CD8-positive, alpha-beta T cell (primary cell): ENCODE measurements at places on chromosomes 2 and 18.

- no peak for DNase-seq
Measured at GRCh38 chr2:119625226-119625625, 53.8 kb upstream of the TMEM177 start.

DNA sequence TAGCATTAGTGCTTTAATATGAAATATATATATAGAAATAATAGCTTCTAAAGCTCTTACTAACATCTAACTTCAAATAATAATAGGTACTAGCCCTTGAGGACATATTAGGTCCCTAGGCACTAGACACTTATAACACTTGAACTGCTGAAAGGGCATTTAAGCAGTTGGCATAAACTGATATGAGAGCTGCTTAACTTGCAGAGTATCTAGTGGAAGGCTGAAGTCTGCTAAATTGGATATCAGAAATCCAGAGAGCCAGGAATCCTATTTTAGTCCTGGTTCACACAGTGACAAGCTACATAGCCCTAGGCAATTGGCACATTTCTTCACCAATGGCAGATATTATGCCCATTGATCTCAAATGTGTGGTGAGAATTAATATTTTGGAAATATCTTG lies 326.9 kb upstream of the UBE2E3 start:
- DNase-seq: no peak

DNA sequence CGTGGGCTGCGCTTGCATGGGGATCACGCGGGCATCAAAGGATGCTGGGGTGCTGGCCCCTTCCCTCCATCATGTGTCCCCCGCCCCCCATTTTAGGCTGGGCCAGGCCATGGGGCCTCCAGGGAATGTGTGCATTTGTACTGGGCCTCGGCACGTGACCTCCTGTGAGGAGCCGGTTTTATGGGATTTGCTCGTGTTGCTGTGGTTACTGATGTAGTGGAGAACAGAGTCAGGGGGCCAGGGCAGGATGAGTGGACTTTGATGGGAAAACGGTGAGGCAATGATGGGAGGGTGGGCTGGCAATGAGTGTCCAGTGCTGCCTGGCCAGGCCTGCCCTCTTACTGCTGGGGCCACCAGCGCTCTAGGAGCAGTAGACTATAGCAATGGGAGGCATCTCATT lies 257.7 kb downstream of the LOXHD1 start:
- no peak for DNase-seq

DNA sequence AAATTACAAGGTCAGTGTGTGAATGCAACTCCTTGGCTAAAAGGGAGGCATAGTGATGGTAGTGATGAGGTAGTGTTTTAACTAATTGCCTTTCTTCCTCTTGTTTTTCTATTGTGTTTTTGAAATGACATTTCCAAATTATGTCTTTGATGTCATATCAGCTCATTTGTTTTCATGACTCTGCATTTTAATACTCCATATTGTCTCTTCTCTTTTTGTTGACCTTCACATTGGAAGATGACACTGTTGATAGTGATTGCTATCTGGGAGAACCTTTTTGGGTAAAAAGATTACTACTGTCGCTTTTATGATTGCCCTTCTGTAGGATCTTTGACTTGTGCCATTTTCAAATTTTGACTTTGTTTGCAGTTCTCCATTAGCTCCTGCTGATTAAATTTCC lies 3.0 kb downstream of the GIGYF2 start:
- no peak for DNase-seq

DNA sequence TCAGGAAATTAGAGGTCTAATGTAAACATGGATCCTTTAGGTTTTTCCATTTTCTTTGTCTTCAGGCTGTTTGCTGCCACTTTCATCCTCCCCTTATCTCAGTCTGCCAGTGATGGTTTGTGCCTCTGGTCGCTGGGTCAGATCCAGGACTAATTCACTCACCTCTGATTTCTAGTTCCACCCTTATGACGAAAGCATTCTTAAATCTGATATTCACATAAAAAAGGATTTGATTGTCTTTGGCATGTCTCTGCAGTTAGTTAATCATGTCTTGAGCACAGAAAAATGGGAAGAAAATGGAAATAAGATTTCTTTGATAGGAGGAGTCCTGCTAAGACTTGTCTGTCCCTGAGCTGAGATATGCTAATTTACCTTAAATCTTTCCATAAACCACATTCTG lies 4.6 kb downstream of the IL1RL1 start:
- no peak for DNase-seq

GRCh38 chr2:70511971-70512729 lies 41.5 kb downstream of the TGFA start:
- no peak for DNase-seq

DNA sequence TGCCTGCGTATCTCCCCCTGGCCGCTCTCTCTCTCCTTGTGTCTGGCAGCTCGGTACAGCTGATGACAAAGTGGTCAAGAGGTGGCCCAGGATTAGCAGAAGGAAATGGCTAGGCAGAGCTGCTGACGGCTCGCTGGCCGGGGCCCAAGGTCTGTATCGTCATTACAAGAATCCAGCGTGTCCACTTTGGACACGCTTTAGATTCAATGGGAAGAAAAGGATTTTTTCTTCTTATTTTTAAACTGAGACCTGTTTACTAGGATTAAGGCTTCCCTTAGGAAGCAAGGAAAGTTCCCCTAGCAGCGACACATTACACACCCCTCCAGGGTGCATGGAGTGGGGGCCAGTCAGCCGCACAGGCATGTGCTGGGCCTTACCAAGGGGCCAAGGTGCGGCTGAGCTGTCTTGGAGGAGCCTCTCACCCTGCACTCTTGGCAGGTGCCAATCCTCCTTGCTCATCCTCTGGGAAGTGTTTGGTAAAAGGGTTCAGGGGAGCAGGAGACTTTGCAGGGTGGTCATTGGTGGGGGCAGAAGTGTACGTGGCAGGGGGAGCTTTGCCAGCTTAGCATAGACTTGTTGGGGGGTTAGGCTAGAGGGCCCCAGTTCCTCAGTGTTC lies 76.8 kb downstream of the POLR1A start:
- no peak for DNase-seq

DNA sequence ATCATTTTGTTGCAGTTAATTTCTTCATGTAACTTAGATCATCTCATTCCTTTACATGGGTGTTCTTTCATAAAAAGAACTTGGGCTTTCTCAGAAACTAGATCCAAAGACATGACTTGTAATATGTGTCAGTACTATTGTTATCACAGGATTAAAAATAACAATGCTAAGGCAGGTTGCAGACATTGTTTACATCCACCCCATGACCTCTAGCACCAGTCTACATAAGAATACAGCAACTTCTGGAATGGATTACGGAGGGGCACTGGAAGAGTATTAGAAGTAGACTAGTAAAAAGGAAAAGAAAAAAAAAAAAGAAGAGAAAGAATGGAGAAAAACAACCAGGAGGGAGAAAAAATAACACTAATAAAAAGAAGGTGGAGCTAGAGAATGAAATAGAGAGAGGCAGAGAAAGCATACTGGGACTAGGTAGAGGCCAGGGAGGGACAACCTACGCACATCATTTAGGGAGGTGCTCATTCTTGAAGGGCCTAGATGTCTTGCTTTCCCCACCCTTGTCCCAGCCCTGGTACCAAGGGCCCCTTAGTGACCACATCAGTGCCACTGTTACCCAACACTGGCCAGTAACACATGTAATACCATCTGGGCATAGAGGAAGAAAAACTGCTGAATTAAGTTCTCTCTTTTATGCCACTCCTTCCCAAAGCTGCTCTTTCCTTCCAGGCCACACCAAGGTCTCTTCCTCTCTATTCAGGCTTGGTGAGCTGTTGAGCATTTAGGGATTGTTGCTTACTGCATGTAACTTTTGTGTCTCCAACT lies 70.6 kb upstream of the KLF7 start:
- DNase-seq: no peak

DNA sequence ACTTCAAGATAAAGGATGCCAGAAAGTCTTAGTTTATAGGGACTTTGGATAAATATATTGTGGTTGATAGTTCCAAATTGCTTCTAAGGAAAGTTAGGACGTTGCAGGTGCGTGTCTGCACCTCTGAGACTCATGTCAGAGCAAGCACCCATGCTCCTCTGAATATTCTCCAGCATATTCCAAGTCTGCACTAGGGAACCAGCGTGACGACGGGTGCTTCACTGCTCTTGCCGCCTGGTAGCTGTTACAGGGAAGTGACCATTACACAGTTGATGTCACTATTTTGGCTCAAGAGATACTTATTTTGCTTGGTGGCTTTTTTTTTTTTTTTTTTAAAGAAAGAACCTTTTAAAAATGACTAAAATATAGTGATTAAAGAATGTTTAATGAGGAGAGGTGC lies 35.6 kb downstream of the GATA6 start:
- no peak for DNase-seq

DNA sequence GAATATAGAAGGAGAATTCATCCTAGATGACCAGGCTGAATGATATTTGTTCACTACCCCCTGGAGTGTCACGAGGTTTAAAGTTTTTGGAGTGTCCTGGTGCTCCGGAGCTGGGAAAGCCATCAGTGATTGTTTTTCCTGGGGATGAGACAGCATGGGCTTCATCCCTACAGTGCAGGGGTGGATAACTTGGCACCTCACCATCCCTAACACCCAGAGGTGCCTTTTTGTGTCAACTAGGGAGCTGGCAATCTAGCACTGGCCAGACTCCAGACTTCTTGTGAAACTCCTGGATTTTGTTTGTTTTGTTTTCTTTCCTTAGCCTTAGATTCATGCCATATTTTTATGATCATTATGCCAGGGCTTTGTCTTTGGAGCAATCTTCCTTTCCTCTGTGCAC lies 164.8 kb downstream of the PRKCE start:
- DNase-seq: no peak

DNA sequence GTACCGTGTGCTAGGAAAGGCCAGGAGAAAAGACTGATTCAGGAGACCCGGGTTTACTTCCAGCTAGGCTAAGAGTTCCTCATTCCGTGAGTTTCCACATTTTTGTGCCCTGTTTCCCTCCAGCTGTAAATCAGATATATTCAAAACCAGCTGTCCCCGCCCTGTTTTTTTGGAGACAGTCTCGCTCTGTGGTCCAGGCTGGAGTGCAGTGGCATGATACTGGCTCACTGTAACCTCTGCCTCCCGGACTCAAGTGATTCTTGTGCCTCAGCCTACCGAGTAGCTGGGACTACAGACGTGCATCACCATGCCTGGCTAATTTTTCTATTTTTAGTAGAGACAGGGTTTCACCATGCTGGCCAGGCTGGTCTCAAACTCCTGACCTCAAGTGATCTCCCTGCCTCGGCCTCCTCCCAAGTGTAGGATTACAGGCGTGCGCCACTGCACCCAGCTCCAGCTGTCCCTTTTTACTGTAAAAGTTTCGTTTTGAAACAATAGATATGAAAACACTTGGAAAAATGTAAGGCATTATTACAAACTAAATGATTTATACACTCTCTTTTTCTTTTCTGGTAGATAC lies 112.8 kb upstream of the SEC11C start:
- no peak for DNase-seq

- no peak for DNase-seq
Measured at GRCh38 chr2:55486426-55486825, 33.1 kb upstream of the CFAP36 start.

DNA sequence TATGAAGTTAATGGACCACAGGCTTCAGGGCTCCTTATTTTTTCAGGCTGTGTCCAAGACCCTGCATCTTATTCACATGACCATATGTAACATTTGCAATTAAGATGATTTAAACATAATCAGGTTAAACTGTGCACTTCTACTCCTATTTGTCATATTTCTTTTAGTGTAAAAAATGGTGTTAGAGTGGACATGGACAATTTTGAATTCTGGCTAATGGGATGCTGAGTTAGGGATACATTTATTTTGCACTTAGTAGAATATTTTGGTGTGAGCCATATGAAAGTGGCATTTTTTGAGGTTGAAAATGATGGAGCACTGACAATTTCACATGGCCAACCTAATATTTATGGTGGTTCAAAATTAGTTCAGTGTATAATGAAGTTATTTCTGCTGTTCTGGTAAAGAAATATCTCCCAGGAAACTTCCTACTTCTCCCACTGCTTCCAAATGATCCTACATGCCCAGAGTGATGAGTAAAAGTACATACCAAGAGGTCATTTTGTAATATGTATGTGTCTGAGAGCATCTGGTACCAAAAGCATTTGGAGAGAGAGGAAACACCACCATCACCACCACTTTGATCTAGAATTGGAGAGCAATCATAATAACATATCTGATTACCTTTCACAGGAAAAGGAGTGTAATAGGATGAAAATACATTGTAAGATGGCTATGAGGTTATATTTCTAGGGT lies 36.0 kb downstream of the GULP1 start:
- no peak for DNase-seq

DNA sequence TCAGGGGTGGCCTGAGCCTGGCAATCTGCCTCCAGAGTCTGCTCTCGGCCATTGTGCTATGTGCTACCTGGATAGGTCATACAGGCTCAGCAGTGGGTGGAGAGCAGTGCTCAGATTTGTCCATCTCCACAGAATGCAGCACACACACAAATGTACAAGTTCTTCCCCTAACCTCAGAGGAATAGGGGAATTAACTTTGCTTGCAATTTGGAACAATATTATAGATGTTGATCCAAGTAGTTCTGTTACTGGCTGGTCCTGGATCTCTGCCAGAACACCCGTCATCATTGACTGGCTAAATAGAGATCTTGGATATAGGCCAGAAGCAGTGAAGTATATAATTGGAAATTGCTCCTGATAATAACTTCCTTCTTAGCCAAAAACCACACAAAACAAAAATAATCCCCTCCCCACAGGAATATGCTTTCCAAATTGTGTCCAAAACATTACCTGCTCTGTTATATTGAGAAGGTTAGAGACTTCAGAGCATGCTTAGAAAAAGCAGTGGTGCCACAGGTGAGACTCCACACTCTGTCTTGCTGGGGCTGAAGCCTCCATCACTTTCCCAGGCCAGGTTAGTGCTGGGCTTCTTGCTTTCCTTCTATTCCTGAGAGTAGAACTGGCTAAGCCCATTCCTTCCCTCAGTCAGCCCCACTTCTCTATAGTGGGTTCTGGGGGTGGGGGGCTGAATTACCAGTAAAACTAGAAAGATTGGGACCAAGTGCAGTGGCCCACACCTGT lies 38.8 kb downstream of the NCAPH start:
- DNase-seq: no peak

GRCh38 chr2:84280873-84281272 lies 178.2 kb downstream of the SUCLG1 start:
- DNase-seq: no peak

DNA sequence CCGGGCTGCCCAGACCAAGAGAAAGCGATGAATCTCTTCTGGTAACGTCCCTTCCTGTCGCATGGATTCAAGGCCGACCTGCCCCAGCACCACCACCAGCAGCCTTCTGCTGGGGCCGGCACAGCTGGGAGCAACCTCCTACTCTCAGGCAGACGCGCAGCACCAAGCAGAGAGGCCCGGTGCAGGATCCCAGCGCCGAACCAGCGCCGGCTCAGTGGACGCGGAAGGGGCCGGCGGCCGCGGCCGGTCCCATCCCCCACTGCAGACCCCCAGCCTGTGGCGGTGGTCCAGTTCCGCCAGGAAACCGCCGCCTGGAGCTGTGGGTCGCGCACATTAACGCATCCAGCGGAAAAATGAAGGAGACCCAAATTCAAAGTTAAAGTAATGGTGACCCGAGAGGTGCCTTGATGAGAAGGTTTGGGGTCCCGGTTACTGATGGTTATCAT lies 525 bp upstream of the MAL start:
- DNase-seq: peak; percentile 18

- no peak for DNase-seq
Measured at GRCh38 chr2:231890896-231891513, 35.2 kb downstream of the NPPC start.
